ENCODE measurements at places on chromosomes 13 and 19.

- no peak for DNase-seq
Observed at GRCh38 chr13:28429096-28429495, 65.8 kb downstream of the FLT1 start.

GRCh38 chr19:19122902-19123301, 15.4 kb downstream of the TMEM161A start:
- DNase-seq = no peak

DNA sequence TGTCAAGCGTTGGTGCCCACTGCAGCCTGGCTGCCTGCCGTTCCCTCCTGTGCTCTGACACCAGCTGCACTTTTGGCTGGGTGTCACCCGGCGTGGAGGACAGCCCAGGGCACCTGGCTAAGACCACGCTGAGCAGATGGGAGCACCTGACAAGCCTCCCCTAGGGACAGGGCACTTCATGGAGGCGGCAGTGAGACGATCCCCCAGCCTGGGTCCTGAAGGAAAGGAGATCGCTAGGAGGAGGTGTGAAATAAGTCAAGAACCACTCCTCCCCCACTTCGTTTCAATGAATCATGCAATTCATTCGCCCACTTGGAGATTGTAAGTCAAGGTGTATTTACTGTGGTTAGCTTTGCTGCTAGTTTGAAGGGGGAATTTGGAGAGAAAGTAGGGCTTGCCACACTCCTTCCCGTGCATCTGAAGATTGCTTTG, 38.8 kb downstream of the VSTM2B start:
- DNase-seq = no peak

GRCh38 chr19:18415178-18415867, 3.9 kb upstream of the SSBP4 start:
- DNase-seq = no peak

- DNase-seq = no peak
Observed at GRCh38 chr19:49888510-49888824, 8.2 kb downstream of the IL4I1 start.

DNA sequence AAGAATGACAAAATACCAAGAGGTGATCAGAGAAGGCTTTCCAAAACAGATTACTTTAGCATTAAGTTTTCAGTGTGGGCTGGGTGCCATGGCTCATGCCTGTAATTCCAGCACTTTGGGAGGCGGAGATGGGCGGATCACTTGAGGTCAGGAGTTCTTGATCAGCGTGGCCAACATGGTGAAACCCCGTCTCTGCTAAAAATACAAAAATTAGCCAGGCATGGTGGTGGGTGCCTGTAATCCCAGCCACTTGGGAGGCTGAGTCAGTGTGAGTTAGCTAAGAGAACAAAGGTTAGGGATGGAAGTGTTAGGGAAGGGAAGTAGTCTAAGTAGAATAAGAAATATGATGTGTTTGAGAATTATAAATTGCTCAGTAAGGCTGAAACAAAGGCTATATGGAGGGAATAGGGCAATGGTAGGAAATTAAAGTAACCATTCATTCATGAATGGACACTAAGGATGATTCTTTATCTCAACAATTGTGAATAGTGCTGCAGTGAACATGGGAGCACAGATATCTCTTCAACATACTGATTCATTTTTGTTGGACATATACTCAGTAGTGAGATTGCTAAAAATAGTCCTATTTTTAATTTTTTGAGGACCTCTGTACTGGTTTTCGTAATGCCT, 3.9 kb upstream of the RCBTB2 start:
- no peak for DNase-seq

DNA sequence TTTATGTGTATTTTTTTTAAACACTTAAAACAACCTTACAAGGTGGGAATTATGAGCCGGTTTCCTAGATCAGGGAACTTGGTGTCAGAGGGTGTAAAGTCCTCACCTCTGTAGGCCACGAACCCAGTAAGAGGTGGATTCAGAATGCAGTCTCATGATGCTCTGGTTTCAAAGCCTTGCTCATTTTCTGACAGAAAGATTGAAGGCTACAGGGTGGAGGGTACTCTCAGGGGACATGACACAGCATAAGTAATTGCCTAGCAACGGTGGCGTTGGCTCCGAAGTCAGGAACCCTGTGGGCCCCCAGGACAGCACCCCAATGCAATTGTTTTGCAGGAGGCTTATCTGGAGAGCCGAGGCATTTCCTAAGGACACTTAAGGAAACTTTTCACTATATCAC, 794.7 kb downstream of the EFNB2 start:
- no peak for DNase-seq

GRCh38 chr13:94513026-94513425, 33.5 kb upstream of the DCT start:
- DNase-seq = no peak

DNA sequence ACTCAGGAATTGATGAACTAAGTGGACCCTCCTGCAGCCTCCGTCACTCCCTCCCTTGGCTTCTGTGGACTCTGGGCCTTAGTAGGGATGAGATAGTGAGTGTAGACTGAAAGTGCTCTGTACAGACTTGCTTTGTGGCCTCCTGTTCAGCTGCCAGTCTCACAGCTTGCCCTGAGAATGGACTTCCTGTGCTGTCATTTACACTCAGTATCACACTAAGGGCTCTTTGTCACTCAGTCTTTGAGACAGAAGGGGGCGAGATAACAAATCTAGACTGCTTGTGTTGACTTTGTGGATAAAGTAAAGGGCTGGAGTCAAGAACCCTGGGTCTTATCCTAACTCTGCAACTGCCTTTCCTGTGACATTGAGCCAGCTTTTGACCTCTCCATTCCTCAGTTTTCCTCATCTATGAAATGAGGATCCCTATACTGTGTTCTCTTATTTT, 21.0 kb upstream of the SPRY2 start:
- no peak for DNase-seq

DNA sequence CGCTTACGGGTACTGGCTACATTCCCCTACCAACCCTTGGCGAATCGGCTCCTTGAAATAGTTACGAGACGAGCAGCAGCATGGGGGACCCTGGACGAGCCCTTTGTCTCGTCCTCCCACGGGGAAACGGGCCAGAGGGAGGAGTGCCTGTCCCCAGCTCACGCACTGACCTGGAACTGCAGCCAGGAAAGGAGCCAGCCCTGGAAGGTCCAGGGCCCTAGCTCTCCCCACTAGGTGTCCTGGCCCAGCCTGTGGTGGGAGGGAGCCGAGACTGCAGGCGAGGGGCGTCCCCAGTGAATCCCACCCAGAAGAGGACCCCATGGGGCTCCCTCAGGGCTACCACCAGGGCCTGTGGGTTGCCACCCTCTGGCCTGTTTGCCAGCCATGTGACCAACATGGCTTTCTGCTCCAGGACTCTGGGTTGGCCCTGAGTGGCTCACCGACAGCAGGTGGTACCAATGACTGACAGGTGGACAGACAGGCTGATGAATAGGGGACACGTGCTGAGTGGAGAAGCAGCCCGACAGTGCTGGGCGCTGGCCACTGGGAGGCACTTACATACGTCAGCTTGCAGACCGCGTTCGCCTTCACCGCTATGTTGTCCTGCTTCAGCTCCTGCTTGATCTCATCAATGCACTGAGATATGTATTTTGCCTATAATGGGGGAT, 13.2 kb downstream of the AP3D1 start:
- DNase-seq = no peak

DNA sequence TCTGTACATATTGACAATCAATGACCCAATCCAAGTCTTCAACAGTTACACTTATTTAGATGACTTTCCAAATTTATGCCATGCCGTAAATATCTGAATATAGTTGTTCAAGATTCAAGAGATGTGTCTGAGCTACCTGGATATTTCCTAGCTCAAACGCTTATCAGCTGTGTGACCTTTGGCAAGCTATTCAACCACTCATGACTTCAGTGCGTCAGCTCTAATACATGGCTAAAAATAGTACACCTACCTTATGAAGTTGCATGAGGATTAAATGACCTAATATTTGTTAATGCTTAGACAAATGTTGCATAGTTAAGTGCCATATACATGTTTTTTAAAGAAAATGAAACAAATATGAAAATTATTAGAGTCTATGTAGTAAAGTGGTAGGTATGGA, 704.1 kb downstream of the OLFM4 start:
- DNase-seq = no peak

- DNase-seq = no peak
Observed at GRCh38 chr13:25391932-25392331, 20.2 kb downstream of the ATP8A2 start.

DNA sequence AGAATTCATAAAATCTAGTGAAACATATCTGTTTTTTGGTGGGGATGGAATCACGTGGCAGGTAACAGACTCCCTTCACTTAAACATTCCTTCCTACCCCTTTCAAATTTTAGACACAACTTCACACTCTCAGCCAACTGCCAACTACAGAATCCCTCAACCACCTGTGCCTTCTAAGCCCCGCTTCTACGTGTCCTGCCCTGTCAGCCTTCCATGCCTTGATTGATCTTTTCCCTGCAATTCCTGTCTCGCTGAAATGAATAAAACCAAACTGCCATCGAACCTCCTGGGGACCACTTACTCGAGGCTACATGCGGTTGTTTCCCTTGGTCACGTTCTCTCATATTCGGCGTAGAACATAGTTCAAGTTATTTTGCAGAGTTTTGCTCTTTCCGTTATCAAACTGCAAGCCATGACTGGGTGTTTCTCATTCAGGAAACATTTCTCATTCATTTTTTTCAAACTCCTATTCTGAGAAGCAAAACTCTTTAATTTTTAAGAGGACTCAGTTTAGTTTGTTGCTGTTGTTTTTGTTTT, 1.1 kb downstream of the ZNF625 start:
- DNase-seq = no peak

DNA sequence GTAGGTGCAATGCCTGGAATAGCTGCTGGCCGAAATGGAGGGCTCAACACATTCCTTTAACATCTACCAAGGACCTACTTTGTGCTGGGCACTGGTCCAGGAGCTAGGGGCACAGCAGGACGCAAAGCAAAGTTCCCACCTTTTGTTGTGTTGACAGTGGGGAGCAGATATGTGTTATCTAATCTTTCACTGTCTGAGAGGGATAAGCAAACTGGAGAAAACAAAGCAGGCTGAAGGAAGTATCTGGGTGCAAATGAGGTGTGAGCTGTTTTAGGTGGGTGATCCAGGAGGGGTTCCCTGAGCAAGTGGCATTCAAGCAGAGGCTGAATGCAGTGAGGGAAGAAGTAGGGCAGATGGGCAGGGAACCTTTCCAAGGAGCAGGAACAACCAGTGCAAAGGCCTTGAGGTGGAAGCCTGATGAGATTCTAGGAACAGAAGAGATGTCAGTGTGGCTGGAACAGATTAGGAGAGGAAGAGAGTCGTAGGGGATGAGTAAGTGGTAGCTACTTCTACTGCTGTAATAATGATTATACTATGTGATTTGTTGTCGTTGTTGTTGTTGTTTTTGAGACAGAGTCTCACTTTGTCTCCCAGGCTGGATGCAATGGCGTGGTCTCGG, 2.2 kb upstream of the PLAUR start:
- no peak for DNase-seq

GRCh38 chr13:31009166-31009565, 76.7 kb downstream of the TEX26 start:
- no peak for DNase-seq

GRCh38 chr19:42254850-42255765, at the start of gene ERF:
TSS of gene ERF (minus strand) at chr19:42255128. CDS start at chr19:42254999, 129 bp downstream.
- peak; percentile 97 for DNase-seq
